ENCODE measurements at places on chromosomes 5 and 9. TPM values are rescaled to one million over a fixed set of nuclear protein-coding genes. Genes with fewer than 3 reads are reported as not detected.

DNA sequence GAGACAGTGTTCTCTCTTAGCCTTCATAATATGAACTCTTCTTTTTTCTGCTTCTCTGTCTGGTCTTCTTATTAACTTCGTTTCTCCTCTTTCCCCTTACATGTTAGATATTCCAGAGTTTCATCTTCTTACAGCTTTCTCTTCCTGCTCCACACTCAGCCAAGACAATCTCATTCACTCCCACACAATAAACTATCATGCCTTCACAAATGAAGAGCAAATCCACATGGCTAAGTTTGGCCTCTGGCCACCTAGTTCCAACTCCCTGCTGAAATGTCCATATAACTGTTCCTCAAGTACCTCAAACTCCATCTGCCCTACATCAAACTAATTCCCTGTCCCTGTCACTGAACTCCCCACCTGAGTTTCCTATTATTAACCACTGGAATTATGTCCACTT, 18.4 kb downstream of the IL33 start:
- DNase-seq, result no peak

DNA sequence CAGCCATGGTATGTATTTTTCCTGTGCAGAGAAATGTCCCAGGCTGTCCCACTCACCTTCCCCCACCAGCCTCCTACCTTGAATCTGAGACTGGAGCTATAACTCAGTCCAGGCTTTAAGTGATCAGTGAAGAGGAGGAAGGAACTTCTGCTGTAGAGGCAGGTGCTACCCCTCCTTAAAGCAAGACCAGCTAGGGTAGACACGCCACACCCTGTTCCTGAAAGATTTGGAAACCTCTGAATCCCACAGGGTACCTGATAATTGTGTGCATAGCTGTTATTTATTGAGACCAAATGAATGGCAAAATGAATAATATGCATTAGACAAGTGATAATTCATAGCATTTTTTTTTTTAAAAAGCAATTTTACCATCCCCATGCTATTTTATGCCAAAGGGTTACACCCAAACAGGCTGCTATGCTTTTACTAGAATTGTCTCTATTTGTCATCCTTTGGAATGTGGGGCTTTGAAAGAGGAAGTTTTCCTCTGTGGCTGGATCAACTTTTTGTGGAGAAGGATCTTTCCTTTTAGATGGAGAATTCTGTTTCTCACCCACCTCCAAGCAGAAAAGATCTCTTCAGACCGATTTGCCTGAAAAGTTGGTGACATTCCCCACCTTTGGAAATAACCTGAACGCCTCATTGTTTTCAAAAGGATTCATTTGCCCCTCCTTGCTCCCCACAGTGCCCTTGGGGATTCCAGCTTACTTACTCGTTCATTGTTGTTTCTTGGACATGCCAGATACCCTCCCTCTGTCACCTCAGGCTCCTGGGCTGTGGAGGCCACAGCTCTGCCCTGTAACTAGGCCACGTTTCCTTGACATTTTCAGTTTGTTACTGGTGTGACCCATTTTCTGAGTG, 248.7 kb downstream of the NR3C1 start:
- DNase-seq, result no peak

DNA sequence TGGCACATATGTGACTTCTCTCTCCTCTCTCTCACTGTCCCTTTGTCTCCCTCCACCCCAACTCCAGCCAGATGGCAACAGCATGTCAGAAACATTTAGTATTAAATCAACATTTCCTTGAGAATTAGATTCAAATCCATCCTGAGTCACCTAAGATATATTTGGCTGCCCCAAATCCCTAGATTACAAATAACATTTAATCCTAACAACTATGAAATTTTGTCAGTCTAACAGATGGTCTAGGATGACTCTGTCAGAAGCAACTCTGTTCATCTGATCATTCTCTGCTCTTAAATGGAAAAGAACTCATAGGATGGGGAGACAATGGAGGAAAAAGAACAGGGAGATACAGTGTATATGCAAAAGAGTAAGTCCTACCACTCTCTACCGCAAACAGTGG, 201.2 kb downstream of the TSSK1B start:
- no peak for DNase-seq

DNA sequence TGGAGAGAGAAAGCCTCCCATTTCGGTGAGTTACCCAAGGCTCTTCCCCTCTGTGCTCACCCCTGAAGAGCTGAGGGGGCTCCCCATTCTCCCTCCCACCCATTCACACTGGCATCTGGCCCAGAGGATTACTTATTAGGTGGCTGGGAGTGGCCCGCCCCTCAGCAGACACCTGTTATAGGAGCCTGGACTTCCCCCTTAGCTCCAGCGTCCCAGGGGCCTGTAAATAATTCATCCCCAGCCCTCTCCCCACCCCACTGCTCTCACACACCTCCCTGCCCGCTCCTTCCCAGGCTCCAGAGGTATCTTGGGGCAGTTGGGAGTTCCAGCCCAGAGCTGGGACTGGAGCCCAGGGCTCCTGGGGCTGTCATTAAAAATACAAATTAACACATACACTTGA, 11.6 kb upstream of the SLC6A7 start:
- DNase-seq, result no peak

- DNase-seq, result no peak
Observed at GRCh38 chr9:79660615-79661014, 88.8 kb downstream of the TLE4 start.

DNA sequence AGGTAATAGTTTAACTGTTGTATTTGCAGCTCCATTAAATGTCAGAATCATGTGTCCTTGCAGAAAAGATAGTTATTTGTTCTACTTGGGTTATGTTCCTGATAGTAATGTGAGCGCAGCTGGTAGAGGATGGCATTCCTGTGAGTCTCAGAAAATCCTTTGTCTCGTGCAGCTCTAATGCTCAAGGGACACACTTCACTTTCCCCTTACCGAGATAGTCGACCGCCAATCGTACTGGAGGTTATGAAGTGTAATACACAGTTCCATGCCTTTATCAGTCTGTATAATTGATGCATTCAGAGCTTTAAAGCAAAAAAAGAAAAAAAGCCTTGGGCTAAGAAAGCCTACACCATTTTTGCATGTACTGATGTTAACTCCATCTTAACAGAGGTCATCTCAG, 60.2 kb upstream of the SRP19 start:
- DNase-seq, result no peak

DNA sequence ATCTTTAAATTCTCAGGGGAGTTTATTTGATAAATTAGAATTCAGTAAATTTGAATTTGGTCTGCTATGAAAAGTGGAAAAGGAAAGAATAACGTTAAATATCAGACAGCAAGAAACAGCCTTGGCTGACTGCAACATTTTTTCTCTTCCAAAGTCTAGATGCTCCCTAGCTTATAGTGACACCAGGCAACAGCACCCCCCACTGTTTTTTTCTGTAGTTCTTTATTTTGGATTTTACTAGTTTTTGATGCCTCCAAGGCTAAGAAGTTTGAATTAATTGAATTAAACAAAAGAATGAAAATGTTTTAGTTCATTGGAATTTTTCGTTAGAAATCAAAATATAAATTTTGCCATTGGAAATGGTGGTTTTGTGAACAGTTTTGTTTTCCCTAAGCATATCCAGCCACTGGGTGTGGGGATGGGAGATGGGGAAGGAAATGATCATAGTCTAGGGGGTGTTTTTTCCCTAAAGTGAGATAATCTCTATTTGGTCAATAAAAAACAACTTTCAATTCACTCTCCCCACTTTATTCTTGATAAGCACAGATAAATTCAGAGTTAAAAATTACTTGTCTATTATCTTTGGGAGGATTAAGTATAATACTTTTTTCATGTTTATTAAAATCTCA, 199.3 kb upstream of the CD180 start:
- DNase-seq, result no peak

Gene TUSC1
- total RNA-seq, result not detected

Gene PCDHA3
- not detected for total RNA-seq

Gene ZFP2
- total RNA-seq, result not detected

Gene ARL10
- 1.2 TPM for total RNA-seq

Gene MARVELD2
- 0.09 TPM for total RNA-seq

Gene IFNA14
- not detected for total RNA-seq
